ENCODE measurements at places on chromosomes 2 and 18.

DNA sequence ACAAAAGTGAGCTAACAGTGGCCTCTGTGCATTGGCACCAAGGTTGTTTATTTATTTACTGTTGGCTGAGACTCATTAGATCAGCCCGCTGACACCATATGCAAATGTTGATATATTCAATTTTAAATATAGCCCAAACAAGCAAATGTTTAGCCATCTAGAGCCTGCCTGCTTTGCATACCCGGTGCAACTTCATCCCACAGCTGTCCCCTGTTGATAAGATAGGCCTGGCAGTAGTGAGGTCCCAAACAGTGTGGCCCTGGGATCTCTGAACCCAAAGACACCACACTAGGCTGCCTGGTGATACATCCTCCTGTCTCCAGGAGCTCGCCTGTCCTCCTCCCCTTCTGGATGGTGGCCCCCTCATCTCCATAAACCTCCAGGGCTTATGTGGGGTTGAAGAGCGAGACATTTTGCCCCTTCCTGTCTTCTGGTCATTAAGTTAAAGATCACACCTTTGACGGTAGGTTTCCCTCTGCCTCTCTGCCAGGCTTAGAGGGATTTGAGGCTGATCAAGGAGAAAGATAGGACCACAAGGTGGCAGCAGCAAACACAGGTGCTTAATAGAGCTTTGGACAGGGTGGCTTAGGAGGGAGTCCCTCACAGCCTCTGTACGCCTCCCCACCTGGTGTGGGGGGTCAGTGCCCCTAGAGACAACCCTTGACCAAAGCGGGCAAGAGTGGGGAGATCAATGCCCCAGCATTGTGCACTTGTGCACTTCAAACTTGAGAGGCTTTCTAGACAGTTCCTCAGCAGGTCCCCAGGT lies 23.7 kb upstream of the MYO5B start:
- peak; percentile 3 for DNase-seq

DNA sequence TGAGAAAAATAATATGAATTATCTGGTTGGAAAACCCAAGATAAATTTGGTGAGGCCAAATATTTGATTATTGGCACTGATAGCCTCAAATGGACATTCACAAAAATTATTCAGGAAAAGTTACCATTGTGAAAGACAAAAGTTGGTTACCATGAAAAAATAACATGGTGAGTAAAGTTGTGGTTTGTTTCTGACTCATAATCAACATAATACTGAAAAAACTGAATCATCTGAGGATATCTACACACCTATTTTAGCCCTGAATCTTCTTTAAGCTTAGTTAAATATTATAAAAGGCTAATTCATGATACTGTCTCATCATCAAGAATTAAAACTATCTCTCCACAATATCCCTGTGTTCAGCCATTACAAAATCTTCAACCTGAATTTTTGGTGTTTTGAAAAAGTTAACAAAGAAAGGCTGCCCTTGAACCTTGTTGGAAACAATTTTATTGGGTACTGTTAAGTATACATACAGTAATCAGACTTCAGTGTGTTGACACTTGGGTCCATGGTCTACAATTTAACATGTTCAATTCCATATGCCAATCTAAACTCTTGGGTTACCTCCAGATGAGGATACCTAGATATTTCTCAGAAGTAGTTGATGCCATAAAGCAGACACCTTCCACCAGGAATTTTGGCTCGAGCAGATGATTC lies 607.5 kb upstream of the SLC39A10 start:
- no peak for DNase-seq

DNA sequence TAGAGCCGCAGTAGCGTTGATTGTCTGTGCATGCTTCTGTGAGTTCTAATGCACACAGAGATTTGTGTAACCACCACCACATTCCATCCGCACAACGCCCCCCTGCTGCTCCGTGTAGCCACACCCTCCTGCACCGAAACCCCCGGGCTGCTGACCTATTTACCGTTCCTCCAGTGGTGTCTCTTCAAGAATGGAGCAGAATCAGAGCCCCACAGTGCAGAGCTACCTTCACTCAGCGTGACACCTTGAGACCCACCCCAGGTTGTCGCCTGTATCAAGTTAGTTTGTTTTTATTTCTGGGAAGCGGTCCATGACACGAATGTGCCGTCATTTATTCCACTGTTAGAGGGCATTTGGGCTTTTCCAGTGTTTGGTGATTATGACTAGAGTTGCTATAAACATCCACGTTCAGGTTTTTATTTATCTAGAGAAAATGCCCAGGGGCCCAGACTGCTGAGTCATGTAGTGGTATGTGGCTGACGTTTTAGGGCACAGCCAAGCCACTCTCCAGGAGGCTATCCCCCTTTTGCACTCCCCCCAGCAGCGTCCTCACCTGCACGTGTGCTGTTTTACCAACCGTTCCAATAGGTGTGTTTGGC lies 266.8 kb downstream of the NDUFA10 start:
- no peak for DNase-seq

DNA sequence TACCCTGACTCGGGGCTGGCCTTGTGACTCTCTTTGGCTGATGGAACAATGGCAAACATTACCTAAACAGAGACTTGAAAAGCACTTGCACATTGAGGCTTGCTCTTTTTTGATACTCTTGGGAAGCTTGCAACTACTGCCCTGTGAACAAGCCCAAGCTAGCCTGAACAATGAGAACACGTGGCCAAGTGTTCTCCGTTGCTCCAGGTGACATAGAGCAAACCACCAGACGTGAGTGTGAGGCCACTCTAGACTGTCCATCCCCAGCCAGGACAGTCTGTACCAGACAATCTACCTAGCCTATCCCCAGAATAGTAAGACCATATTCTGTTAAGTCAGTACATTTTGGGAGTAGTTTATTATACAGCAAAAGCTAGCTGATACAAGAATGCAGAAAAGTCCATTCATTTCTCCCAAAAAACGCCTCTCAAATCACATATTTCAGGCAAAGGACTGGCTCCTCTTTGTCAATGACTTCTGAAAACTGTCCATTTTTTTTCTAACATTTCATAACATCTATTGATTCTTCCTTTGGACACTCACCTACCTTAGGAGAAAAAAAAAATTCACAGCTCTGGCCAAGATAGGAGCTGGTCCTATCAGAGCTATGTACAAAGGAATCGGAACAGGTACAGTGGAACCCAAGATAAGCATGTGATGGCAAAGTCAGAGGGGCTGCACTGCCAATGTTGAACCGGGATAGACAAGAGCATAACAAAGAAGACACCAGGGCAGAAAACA lies 142.1 kb upstream of the PKDCC start:
- DNase-seq, result no peak

DNA sequence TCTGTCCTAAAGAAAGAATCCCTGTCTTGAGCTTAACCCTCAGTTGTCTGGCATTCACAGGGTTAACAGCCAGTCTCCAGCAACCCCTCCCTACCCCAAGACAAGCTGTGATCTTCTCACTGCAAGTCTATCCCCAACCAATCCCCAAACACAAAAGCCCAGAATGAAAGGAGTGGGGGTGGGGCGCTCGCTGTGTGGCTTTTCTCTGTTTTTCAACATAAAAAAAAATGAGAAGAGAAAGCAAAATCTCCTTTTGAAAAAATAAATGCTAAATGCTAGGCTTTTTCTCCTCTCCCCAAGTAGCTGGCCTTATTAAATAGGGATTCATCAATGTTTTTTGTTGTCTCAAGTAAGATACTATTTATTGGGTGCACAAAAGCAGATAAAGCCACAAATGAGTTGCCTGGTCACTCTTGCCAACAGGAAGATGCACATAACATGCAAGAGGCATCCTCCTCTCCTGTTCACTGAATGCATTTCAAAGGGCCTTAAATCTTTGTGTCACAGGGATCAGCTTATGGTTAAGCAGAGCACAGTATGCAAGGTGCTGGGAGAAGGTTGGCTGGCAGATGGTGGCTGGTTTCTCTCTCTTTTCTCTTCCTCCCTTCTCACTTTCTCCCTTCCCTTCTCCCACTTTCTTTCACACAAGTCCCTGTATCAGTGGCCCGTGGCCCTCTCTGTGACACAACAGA lies 225.6 kb downstream of the CMPK2 start:
- DNase-seq, result no peak

- DNase-seq, result no peak
Measured at GRCh38 chr2:71064754-71065621, 3.5 kb upstream of the NAGK start.

DNA sequence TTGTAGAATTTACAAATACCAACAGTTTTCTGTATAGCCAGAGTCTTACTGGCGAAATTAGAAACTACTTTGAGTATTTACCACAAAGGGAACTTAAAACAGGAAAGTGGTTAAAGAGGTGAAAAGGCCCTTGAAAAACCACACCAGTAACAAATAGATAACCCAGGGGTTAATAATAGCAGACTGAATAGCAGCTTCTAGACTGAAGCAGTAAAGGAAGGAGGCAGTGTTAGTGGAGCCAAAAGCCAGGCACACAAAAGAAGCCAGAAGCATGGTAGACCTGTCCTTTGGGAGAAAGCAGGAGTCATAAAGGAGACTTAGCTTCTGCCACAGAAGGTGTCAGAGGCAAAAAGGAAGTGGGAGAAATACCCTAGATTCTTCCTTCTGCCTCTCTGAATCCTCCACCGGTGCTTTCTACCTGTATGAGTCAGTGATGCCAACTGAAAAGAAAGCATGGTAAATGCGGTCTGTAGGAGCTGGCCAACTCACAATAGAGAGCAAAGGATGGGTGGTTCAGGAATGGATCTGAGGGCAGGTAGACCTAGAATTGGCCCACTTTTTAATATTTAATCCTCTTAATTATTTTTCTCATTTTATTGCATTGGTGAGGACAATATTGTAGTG lies 97.3 kb downstream of the ARL6IP6 start:
- DNase-seq, result no peak

- DNase-seq, result no peak
Measured at GRCh38 chr2:2719781-2720180, 388.7 kb upstream of the MYT1L start.

DNA sequence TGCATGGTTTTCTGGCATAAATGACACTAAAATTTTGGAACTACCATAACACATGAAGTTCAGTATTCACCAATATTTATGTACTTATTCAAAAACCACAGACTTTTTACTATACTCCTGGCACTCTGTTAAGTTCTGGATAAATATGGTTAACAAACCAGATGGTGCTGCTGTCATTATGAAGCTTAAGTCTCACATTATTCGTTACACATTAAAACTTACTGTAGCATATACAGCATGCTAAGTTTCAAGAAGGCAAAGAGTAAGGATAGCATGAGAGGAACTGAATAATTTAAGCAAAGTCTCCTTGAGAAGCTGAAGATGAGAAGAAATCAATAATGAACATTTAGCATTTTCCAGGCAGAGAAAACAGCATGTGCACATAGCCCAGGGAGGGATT lies 929.5 kb downstream of the NRXN1 start:
- no peak for DNase-seq

DNA sequence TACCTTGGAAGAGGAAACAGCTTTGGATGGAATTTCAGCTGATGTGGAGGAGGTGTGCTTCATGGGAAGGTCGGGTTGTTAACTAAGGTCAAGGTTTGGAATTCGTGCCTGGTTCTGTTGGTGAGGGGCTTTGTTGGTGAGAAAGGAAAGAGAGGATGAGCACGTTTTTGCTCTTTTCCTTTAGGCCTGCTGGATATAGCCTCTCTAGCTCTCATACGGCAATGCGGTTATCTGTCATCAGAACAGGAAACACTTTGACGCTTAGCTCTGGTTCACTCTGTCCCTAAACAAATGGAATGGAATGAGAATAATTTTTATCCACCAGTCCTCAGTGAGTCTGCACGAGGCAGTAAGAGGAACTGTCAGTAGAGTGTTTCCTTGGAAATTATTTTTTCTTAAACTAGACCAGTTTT lies 169.7 kb upstream of the NOSTRIN start:
- DNase-seq, result peak; percentile 26

DNA sequence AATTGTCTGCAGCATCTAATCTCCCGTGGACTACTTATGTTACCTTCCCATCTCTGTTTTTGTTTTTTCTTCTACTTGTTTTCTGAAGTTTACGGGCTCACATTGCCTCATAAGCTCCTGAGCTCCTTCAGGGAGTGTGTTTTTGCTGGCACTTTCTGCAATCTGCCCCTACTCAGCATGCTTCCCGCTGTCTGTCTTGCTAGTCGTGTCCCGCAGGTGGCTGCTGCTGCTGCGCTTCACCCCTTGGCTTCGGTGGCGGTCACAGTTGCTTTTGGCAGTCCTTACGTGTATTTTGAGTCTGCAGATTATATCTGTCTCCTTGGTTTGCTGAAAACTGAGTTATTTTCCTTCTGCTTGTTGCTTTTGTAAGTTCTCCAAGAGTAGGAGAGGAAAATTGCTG lies 37.3 kb downstream of the FER1L5 start:
- no peak for DNase-seq

DNA sequence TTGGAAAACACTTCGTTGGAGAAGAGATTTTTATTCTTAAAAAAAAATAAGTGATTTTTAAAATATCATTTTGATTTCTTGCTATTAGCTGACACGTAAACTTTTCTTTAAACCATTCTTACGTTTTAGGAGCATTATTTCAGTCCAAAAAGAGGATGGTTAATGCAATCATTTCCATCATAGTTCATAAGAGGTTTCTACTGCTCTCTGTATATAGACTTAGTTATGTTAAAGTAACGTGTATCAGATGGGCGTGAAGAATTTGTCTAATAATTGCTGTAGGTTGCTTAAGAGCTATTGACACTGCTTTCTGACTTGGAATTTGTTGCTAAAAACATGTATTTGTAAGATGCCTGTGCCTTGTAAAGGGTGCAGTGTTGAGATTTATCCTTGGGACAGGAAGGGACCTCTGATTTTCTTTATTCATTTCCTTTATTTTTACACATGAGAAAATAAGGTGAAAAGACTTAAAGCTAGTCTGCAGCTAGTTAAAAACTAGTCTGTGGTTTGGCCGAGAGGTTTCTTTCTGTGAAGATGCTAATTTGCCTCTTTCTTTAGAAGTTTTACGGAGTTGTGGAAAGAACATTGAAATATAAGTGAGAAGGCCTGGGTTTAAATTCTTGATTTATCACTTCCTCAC lies 2.9 kb downstream of the ANKRD12 start:
- no peak for DNase-seq

DNA sequence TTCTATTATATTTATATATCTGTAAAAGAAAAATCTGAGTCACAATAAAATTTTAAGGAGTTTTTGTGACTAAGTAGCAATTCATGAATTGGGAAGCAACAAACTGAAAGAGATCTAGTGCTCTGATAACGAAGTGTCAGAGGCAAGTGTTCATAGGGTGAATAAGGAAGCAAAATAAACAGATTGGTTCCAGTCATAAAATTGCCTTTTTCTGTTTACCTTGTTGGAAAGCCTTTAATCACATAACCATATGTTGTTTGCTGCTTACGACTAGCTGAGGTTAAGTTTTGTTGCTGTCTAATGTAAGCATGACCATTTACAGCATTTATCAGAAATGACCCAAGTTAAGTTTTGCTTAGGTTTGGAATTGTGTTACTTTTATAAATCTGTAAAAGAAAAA lies 358.9 kb downstream of the ARL6IP6 start:
- no peak for DNase-seq

DNA sequence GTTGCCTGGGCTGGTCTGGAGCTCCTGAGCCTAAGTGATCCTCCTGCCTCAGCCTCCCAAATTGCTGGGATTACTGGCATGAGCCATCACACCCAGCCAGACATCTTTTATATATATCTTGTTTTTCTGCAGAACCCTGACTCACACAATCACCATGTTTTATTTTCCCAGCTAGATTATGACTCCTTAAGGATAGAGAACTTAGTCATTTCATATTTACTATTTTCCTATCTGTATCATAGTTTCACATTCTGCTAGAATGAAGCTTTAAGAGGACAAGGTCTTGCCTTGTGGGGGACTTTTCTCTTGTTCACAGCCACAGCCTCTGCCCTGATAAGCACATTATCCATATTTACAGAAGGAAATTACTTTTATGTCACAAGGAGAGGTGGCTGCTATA lies 73.9 kb downstream of the LBH start:
- no peak for DNase-seq

Data from GM04504 (cell line).